ENCODE measurements at places on chromosomes 6 and 20. TPM values are rescaled to one million over a fixed set of nuclear protein-coding genes. Genes with fewer than 3 reads are reported as not detected.

BCAS1 gene
- total RNA-seq = 0.17 TPM

XKR7 gene
- total RNA-seq = not detected

FAM83C gene
- total RNA-seq = not detected

ABCC10 gene
- total RNA-seq = 27.2 TPM

KCTD20 gene
- 51.0 TPM for total RNA-seq

SLC4A11 gene
- total RNA-seq = 1.1 TPM

BMP6 gene
- 0.46 TPM for total RNA-seq

MMS22L gene
- total RNA-seq = 43.3 TPM

GLP1R gene
- not detected for total RNA-seq

SLC22A7 gene
- total RNA-seq = not detected

NKX2-4 gene
- not detected for total RNA-seq
